ENCODE measurements at places on chromosomes 4 and X. TPM values are rescaled to one million over a fixed set of nuclear protein-coding genes. Genes with fewer than 3 reads are reported as not detected.

IL13RA1 gene
- 25.1 TPM for total RNA-seq

PROM1 gene
- 18.8 TPM for total RNA-seq

GRCh38 chr4:152515678-152516077, 20.2 kb downstream of the FBXW7 start:
- DNase-seq: no peak

DNA sequence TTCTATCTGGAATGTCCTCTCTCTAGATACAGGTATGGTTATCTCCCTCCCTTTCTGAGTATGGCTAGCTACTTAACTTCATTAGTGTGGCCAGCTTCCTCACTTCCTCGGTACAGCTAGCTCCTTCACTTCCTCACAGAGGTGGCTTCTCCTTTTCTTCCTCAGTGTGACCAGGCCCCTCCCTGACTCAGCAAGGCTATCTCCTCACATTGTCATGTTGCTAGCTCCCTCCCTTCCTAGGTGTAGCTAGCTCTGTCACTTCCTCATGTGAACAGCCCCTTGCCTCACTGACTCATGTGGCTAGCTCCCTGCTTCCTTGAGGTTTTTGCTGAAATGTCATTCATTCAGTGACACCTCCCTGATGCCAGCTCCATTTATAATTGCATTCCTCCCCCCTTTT, 67.3 kb upstream of the DDIT4L start:
- no peak for DNase-seq

All from spinal cord (tissue), 10 donors.